ENCODE measurements at places on chromosomes 12 and 14.

DNA sequence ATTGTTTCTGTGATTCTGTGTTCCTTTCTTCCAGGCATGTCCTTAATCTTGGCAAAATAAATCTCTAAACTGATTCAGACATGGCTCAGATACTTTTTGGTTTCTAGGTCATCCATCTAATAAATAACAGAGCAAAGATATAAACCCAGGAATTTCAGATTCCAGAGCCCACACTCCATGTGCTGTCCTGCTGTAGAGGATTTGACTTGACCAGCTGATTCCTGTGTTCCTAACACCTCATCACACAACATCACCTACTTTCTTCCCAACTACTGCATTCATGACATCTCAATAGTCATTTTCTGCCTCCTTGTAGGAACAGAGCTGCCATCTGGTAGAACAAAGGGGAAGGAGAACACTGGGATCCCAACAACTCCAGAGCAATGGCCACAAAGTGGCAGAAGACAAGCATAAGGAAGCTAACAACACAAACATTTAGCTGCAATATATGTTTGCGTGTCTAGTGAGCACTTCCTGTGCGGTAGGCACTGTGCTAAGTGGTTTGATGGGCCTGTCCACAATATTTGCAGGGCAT lies 91.9 kb upstream of the OVCH1 start:
- DNase-seq, result no peak

DNA sequence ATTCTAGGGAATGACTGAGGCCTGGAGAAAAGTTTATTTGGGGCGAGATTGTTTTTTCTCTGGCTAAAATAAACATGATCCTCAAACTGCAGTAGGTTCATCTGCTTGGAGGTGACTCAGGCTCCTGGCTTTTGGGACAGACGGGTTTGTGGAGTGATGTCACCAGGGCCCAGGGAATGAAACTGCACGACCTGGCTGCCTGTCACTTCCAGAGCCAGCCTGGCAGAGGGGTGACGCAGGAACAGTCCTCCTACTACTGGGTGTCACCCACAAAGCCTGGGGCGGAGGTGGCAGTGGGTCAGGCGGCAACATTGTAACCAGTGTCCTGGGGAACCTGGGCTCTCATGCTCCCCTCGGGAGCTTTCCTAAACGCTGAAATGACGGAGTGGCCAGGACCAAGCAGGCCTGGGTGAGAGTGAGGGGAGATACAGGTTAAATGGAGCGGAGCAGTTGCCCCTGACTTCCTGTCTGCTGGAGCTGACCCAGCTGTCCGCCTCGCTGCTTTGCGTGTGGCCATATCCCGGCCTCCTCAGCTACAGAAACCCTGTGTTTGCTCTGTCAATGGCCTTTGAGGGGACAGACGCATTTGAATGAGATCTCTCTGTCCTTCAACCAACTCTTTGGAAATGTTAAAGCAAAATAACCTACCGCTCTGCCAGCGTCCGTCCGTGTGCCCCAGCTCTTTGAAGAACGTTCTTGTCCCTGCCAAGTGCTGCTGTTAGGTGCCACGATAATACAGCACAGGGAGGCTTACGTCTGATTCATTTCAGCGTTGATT lies 6.5 kb downstream of the HIP1R start:
- DNase-seq, result no peak

DNA sequence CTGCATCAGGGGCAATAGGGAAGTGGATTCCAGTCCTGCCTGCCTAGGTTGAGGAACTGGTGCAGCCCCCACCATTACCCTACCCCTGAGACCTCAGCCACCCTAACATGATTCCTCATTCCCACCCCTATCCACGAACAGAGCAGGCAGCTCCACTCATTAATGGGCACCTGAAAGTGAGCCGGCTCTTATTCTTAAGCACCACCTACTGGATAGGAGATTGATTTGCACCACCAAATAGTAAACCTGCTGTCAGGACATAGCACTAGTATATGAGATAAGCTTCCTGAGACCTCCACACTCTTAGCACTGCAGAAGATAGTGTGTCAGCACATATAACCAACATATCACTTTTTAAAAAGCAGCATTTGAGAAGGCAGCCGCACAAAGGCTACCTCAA lies 573.2 kb downstream of the SOX5 start:
- DNase-seq, result no peak

- no peak for DNase-seq
Measured at GRCh38 chr14:92316176-92316575, 6.8 kb upstream of the SLC24A4 start.

GRCh38 chr14:100810861-100811461 lies 15.0 kb upstream of the MEG3 start:
- DNase-seq, result no peak

- no peak for DNase-seq
Measured at GRCh38 chr14:24098927-24099813, 5.1 kb downstream of the PCK2 start.

DNA sequence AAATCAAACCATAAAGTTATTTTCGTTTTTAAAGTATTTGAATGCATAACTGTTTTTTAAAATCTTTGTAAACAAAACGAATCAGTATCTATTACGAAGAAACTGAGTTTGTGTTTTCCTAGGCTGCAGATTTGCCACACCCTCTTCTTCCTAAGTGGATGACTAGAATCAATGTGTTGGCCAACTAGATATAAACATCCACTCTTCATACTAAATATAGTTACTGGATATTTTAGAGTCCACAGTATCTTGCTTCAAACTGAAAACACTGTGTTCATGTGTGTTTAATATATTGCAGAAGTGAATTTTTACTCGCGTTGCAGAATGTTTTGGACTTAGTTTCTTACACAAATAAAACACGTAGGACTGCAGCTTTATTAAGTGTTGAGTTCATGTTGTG lies 63.2 kb downstream of the KLHL28 start:
- DNase-seq, result no peak

GRCh38 chr14:89507926-89508460 lies 91.0 kb upstream of the FOXN3 start:
- no peak for DNase-seq

DNA sequence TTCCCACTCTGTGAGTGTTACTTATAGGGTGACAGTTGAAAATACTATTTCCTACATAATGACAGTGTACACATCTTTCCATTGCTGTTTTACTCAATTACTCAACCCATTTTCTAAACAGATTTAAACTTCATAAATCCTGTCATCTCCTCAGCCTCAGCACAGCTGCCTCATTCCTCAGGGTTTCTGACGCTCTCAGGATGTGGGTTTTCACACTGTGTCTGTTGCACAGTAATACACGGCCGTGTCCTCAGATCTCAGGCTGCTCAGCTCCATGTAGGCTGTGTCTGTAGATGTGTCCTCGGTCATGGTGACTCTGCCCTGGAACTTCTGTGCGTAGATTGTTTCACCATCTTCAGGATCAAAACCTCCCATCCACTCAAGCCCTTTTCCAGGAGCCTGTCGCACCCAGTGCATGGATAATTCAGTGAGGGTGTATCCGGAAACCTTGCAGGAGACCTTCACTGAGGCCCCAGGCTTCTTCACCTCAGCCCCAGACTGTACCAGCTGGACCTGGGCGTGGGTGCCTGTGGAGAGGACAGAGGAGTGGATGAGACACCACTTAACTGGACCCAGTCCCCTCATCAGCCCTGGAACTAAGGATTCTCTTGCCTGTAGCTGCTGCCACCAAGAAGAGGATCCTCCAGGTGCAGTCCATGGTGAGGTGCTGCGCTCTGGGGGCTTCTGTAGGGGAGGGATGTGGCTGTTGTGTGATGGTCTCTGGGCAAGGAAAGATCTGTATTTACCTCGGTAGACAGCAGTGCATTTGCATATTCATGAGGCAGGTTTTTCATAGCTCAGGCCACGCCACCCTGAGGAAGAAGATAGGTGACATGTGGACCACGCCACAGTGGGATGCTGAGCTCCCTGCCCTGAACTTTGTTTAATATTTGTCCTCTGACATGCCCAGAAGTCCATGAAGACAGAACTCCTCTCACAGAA lies 750.2 kb downstream of the TMEM121 start:
- DNase-seq, result no peak

- no peak for DNase-seq
Measured at GRCh38 chr12:32486158-32486557, 86.8 kb downstream of the FGD4 start.

GRCh38 chr14:70888681-70889175 lies 18.5 kb upstream of the PCNX1 start:
- no peak for DNase-seq

DNA sequence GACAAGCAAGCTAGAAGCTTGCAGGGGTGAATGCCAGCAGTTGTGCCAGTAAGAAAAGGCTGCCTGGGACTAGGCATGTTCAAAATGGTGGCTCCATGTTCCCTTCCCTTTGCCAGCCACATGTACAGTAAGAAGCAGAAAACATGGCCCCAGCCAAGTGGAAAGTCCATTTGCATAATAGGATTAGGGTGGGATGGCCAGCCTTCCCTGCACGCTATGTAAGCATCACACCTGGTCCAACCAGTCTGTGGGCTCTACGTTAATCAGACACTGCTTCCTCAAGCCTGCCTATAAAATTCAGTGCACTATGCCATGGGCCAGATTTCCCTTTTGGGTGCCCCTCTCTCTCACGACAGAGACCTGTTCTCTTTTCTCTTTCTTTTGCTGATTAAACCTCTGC lies 288.4 kb downstream of the GXYLT1 start:
- DNase-seq, result no peak

DNA sequence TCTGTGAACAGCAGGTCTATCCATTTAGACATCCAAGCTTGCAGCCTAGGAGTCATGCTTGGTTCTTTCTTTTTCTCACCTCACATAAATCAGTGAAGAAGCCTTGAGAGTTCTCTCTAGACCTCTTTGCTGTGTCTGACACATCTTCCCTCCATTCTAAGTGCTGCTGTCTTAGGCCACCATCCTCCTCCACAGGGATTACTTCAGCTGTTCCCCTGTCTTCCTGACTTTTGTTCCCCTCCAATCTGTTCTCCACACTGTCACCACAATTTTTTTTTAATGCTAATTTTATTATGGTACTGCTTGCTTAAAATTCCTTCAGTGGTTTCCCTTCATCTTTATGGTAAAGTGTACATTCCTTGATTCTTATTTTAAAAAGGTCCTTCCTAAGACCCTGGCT lies 71.8 kb downstream of the DERA start:
- DNase-seq, result no peak

GRCh38 chr12:107990325-107990724 lies 138.8 kb upstream of the WSCD2 start:
- peak; percentile 53 for DNase-seq

DNA sequence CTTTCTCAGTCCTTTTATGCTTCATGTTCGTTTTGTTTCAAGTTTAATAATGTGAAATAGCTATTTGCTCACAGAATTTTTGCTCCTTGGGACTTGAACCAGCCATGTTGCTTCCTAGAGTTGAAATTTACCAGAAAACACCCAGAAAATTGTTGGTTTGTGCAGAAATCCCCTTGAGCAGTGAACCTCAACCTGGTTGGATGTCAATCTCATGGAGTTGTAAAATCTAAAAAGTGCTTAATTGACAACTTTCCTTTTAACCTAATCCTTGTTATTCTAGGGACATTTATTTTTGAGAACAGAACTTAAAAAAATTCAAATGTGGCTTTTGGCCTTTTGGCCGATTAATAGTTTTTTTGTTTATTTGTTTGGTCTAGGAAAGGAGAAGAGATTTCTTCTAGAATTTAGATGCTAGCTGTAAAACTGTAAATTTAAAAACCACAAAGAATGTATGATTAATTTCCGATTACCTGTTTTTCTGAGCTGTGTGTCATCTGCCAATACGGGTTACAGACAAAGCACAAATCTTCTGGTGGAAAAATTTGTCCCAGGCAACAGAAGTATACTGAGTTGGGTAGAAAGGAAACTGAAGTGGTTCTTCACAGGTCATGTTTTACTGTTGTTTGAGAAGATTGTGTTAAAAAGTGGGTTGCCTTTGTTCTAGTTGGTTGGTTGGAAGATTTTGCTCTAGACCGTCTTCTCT lies 154.4 kb downstream of the FUT8 start:
- DNase-seq, result no peak

GRCh38 chr12:4193821-4194220 lies 79.7 kb upstream of the CCND2 start:
- no peak for DNase-seq

DNA sequence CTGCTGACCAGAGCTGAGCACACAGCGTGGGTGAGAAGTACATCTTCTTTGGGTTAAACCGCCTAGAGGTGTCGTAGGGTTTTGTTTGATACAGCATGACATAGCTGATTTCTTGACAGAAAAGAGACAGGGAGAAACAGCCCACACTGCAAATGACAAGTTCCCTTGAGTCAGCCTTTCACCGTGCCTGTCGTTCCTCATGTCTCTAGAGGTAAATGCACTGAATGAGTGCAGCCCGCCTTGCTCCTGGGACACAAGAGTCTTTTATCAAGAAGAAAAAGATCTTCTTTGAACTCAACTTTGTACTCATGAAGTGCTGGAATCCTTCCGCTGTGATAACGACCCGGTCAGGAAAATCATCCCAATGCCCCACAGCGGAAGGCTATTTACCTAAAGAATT lies 77.6 kb downstream of the TMEM132D start:
- no peak for DNase-seq

DNA sequence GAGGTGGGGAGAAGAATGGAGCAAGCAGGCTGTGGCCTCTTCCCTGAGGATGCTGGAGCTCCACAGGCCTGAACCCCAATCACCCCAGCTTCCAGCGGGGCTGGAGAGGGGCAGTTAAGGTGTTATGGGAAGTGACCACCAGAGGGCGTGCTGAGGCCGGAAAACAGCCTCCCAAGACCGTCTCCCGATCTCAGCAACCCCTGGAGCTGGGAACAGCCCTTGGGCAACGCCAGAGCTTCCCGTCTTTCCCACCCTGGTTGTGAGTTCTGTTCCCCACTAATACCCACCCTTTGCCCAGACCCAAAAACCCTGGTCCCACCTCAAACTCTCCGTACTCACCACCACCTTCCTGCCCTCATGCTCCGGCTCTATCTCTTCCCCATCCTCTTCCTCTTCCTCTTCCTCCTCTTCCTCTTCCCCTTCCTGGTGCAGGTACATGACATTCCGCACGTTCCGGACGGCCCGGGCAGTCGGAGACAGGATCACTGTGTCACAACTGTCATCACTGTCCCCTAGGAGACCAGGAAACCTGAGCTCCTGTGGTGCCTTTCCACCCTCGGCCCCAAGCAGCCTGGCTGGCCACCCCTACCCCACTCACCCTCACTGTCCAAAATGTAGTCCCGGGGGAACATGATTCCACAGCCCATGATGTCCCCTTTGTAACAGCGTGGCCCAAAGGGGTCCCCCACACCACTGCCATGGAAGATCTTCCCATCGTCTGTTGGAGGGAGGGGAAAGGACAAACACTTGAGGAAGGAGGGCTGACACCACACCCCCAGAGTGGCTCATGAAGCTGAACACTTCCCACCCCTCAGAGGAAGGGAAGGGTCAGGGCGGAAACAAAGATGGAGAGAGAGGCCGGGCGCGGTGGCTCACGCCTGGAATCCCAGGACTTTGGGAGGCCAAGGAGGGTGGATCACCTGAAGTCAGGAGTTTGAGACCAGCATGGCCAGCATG lies 12.9 kb downstream of the SPRYD3 start:
- peak; percentile 66 for DNase-seq

- no peak for DNase-seq
Measured at GRCh38 chr12:1127021-1127420, 136.0 kb downstream of the ERC1 start.

GRCh38 chr12:64124511-64125197 lies 97.4 kb downstream of the KICS2 start:
- no peak for DNase-seq
